Regular cardiac myocyte (primary cell): ENCODE measurements at places on chromosomes 7 and 10. TPM values are rescaled to one million over a fixed set of nuclear protein-coding genes. Genes with fewer than 3 reads are reported as not detected.

Gene PRPS1L1
- total RNA-seq, result not detected in 2 replicates

Gene MCM10
- total RNA-seq, result 1.4 and 25.5 TPM in 2 replicates

Gene IKZF1
- not detected in 2 replicates for total RNA-seq

Gene ZCWPW1
- total RNA-seq, result 1.7 and 1.9 TPM in 2 replicates

Gene TEX47
- total RNA-seq, result not detected in 2 replicates

Gene PDE6C
- total RNA-seq, result not detected in 2 replicates

Gene JCAD
- total RNA-seq, result 7.1 and 9.9 TPM in 2 replicates
